NCI-H2029 treated with DMSO at 0.1 percent for 48 hours (cell line): ENCODE measurements at places on chromosomes 12 and 14.

DNA sequence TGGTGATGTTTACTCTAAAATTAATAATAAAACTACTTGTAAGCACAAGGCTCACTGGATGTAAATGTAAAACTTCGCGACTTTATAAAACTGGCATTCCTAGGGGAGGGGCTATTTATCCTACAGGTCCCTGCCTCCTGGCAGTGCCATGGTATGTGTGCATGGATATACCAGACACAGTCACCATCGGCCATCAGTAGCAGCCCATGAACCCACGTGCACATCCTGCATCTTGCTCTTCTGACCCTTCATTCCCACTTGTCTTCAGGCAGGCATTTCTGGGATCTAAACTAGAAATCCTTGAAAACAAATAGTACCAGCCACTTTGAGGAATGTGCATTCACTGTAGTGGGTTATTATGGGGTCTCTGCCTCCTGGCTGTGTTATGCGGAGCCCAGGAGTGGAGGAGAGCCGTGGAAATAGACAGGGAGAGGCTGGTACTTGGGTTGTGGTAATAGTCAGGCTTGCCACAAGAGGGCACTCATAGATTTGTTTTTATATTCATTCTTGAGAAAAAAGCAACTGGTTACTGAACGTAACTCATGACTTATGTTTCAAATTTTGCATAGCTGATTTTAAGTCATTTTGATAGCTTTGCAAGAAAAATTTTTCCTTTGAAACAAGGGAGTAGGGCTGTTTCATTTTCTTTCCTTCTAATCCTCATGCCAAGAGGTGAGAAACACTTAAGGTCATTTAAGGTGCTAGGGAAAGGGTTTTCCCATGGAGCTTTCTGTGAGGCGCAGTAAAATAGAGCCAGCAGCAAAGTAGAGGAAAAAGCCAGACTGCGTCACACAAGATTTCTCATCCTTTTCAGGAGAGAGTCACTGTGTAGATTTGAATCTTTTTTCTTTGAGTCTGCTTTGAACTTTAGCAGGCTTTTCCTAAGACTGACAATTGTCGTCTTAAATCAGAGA is 17.4 kb upstream of the GALNT16 start:
- DNase-seq, result peak; percentile 5

- no peak for DNase-seq
These were observed 1.6 kb downstream of the SETD1B start for GRCh38 chr12:121805171-121806008.

DNA sequence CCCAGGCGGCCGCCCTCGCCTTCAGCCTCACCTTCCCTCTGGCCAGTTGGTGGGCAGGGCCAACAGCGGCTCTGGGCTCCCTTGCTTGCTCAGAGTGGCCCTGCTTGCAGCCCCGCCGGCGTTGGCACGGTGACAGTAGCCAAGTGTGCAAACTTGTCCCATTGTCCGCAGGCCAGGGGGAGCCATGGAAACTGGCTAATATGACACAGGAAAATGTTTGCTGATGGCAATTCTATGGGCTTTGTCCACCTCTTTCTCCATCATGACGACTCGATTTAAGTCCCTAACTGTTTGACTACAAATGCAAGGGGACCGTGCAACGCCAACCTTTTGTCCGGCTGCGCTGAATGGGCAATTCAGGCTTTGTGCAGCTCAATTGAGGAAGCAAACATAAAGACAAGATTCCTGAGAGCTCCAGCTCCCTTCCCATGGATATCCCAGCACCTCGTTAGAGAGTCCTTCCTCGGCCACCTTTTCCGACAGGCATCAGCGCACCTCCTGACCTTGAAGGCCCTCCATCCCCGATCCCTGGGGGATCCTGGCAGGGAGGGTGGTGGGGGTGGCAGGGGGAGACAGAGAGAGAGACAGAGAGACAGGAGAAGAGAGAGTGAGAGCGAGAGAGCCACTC is 785 bp upstream of the FAM181A start:
- DNase-seq, result no peak

DNA sequence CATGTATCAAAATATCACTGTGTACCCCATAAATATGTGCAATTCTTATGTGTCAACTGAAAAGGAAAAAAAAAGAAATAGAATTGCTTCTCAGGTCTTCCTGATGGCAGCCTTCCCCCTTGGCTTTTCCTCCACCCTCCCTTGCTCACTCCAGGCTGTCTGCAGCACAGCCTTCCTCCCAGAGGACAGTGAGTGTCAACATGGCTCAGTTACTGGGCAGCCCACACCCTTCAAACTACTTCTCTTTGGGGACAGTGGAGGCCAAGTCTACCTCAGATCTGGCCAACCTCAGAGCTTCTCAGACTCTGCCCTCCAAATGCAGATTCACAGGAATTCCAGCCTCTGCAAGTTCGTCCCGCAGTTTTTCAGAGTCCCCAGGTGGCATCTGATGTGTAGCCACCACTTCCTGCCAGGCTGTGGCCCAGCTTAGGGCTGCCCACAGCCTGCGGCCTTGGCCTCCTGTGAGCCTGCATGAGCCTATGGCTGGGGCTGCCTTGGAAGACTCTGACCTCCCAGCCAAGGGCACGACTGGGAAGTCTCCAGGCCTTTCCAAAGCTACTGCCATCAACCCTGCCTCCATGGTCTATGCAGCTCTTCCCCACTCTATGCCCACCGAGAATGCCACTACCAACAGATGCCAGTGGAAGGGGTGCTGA is 148.0 kb upstream of the PWP1 start:
- no peak for DNase-seq

GRCh38 chr14:100532906-100533655 is 54.1 kb downstream of the BEGAIN start:
- DNase-seq, result no peak

DNA sequence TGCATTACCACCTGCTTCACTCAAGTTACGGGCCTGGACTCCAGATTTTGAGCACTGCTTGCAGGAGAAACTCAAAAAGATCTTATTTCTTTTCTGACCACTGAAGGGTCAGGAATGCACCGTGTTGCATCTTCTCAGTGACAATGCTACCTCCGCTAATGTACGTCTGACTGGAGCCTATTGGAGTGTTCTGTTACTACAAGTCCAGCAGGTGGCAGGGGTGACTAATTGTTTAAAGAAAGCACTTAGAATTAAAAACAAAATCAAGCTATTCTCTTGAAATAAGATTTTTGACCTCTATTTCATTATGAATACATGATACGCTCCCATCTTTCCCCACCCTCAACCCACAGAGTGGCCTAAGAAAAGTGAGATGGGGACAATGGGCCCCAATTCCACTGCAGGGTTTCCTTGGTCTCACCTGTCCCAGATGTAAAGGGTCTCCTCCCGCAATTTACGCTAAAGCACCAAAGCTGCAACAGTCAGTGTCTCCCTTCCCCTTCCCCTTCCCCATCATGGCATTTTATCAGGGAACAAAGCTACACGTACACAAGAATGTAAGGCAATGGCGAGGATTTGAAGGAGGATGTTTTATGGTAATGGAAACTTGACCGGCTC is 2.2 kb downstream of the TBPL2 start:
- peak; percentile 79 for DNase-seq

- no peak for DNase-seq
These were observed 764.3 kb downstream of the NOVA1 start for GRCh38 chr14:25833341-25834126.

DNA sequence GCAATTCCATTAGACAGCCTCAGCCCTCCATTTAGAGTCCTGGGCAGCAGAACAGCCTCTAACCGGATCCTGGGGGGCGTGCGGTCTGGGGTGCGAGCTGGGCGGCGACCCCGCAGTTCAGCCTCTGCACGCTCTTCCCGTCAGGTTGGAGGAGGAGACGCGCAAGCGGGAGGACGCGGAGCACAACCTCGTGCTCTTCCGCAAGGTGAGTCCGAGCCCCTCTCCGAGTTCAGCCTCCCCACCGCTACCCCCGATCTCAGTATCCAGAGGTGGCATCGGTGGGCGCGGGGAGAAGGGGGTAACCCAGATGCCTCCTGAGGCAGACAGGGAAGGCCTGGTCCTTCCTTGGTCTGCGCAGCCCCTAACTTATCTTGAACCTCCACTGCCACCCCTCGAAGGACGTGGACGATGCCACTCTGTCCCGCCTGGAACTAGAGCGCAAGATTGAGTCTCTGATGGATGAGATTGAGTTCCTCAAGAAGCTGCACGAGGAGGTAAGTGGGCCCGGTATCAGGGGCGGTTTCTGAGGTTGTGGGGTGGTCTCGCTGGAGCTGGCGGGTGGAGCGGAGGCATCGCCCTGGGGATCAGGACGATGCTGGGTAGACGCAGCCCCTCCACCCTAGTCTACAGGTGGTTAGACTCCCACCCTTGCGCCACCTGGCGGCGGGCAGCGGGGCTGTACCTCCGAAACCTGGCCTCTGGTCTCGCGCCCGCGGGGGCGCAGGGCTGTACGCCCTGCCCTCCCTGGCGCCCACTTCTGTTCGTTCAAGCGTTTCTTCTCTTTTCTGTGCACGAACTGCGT is 1.3 kb downstream of the PRPH start:
- DNase-seq, result peak; percentile 39

DNA sequence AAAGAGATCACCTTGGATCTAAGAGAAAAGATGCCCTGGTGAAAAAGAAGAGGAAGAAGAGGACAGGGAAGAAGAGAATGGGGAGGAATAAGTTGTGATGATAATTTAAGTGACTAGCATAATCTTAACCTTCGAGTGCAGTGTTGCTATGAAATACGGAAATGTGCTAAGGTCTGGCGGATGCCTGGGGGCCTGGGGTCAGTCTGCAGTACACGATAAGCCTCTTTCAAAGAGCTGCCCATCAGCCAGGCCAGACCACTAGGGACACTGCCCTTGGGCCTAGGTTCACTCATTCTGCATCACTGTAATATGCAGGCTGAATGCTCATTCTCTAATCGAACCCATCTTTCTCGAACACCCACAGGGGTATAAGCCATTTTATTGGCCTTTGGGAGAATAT is 83.4 kb downstream of the PLEKHG3 start:
- no peak for DNase-seq

GRCh38 chr12:47317175-47317915 is 237.6 kb upstream of the AMIGO2 start:
- DNase-seq, result no peak

DNA sequence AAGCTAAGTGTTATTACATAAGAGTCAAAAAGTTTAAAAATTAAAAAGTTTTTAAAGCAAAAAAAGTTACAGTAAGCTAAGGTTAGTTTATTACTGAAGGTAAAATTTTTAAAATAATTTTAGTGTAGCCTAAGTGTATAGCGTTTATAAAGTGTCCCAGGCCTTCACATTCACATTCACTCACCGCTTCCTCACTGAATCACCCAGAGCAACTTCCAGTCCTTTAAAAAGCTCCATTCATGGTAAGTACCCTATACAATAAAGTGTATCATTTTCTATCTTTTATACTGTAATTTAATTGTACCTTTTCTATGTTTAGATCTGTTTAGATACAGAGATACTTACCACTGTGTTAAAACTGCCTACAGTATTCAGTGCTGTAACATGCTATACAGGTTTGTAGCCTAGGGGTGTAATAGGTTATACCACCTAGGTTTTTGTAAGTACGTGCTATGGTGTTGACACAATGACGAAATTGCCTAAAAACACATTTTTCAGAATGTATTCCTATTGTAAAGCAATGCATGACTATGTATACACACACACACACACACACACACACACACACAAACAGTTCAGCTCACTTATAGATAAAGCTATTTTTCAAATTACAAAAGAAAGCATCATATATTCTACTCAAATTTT is 3.7 kb downstream of the CLEC14A start:
- no peak for DNase-seq

GRCh38 chr14:104228221-104228620 is 89.8 kb downstream of the KIF26A start:
- no peak for DNase-seq

DNA sequence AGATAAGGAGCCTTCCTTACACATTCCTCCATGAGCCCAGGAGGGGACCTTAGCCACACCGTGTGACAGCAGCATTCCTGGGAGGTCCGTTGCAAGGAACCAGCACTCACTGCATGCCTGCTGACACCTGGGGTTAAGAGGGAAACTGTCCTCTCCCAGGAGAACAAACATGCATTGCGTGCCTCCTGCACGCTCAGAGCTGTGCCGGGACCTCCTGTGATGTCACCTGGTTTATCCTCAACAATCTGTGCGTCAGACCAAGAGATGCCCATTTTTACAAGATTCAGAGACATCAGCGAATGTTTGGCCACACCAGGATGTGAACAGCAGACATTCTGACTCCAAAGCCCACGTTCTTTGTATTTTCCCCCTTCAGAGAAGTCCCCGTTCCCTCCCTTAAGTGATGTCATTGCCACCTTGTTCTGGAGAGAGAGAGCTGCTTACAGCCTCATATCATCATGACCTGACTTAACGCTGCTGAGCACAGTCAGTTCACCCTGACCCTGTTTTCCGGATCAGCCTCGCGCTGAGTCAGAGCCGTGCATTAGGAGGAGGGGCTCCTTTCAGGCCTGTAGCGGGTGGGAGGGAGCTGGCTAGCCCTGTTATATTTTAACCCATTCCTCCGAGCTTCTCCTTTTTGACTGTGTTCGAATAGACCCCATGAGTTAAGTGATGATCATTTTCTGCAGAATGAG is 36.2 kb downstream of the TMEM120B start:
- no peak for DNase-seq
